ENCODE measurements at places on chromosomes 6 and 20.
A peak's percentile ranks its signal among the peaks of the same experiment; 100 is the strongest.

- no peak for DNase-seq
Observed at GRCh38 chr6:36413489-36414480, 26.3 kb upstream of the ETV7 start.

GRCh38 chr6:154488802-154489437 lies 21.6 kb downstream of the CNKSR3 start:
- no peak for DNase-seq

GRCh38 chr6:142671791-142672190 lies 273.2 kb downstream of the HIVEP2 start:
- no peak for DNase-seq

DNA sequence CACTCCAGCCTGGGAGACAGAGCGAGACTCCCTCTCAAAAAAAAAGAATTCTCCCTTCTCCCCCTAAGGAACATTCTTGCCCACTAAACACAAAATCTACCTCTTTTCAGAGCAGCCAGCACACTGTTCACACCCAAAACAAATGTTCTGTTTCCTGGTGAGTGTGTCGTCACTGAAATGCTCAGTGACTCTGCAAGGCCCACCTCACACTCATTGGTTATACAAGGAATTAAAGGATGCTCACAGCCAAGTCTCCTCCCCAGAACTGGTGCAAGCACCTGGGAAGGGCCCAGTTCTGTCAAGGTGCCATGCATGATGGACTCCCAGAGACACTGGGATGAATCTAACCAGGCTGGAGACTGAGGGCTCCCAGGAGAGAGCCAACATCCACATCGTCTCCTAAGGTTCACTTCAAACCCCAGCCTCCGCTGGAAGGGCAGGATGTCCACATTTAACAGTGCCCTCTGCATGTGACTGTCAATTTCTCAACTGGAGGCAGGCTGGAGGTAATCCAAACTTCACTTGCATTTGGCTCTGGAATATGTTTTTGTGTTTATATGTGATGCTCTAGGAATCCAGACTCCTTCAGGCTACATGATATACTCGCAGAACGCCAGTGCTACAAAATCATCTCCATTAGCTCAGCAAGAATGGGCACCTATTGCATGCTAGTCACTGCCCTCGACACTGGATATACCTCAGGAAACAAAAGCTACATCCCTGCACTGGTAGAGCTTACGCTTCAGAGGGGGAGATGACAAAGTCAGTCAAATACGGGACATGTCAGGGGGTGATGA lies 7.1 kb downstream of the RRBP1 start:
- DNase-seq: no peak

- peak; percentile 41 for DNase-seq
Observed at GRCh38 chr6:33694401-33694931, 17.0 kb downstream of the UQCC2 start.

DNA sequence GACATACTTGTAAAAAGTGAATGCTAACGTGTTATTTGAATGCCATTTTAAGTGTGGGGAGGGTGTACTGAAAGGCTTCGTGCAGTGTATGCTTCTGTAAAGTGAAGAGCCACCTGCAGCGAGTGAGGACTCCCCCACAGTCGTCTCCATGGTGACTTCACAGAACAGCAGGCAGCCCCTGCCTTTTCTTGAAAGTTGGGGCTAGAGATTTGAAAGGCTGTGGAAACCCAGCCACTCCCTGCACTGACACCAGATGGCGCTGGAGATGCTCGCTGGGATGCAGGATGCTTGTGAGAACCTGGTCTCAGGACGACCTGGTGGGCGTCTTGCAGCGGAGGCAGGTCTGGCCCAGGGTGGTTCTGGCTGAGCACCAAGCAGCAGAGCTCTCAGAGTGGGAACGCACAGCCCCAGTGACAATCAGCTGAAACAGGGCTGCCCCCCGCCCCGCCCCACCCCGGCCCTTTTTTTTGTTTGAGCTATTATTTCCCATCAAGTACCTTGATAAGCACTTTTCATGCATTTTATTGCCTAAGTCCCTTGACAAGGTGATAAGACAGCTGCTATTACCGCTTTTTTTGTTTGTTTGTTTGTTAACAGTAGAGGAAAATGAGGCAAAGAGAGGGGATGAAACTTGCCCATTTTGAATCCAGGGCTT lies 150.3 kb downstream of the SYCP2 start:
- no peak for DNase-seq

DNA sequence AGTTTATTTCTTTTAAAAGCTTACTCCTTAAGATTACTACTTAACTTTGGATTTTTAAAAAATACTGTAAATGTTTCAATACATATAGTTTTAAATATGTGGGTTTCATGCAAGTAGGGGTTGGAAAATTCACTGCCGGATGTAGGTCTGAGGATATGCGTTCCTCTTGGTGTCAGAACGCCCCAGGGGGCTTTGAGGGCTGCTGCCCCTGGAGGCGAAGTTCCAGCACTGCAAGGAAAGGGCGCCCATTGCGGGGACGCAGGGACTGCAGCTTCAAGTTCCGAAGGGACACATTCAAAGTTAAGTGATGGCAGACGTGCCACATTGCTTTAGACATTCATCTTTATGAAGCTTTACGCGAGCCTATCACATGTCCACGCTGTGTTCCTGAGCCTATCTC lies 152.9 kb downstream of the SOD2 start:
- no peak for DNase-seq

DNA sequence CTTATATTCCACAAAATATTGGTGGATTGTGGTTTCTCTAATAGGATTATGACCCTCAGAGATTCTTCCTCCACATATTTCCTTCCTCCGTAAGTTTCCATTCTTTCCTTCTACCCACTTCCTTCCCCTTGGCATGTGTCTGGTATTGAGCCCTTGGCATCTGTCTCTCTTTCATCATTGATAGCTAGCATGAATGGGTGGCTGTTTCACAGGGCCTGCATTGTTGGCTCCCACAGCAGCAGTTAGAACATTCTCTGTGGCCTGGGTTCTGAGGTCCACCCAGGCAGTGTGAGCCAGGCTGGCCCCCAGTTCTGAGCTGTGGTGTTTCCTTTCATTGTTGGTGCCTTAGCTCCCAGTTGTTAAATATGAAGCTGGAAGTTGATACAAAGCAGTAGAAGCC lies 125.3 kb downstream of the ANKS1A start:
- no peak for DNase-seq

- no peak for DNase-seq
Observed at GRCh38 chr20:7984192-7984591, 35.4 kb downstream of the TMX4 start.

DNA sequence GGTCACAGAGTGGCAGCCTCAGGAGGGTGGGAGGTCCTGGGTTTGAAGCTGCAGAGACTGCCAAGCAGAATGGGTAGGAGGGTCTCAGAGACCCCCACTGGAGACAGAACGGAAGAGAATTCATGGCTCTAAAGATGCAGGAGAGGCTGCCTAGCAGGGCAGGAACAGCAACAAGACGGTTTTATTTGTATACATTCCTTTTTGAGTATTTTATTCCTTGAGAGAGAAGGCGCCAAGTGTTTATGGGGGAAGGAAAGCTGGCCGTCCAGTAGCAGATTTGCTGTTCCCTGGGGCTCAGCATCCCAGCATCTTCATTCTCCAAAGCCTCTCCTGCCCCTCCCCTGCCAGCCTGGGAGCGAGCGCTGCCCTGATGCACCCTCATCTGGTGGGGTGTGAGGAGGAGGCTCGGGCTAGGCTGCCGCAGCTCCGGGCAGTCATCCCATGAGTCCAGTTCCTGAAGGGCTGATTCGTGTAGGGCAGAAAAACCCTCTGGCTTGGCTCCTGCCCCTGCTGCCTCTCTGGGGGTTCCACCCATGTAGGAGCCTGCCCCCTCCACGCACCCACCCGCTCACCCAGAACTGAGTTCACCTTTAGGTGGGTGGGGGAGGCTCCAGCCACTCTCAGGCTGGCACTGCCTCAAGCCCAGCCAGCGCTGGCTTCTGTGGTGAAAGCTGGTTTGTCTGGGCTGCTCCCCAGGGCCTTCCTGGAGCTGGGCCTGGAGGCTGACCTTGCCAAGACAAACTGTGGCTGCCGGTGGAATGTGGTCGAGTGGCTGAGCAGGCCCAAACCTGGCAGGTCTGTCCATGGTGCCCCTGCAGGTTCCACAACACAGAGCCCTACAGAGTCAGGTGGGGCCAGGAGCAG lies 32.4 kb downstream of the CPXM1 start:
- DNase-seq: no peak

GRCh38 chr20:56439771-56440291 lies 27.8 kb downstream of the CASS4 start:
- DNase-seq: no peak

GRCh38 chr6:82775361-82775760 lies 290.3 kb downstream of the UBE3D start:
- no peak for DNase-seq

- no peak for DNase-seq
Observed at GRCh38 chr20:2023151-2023550, 29.3 kb upstream of the PDYN start.

DNA sequence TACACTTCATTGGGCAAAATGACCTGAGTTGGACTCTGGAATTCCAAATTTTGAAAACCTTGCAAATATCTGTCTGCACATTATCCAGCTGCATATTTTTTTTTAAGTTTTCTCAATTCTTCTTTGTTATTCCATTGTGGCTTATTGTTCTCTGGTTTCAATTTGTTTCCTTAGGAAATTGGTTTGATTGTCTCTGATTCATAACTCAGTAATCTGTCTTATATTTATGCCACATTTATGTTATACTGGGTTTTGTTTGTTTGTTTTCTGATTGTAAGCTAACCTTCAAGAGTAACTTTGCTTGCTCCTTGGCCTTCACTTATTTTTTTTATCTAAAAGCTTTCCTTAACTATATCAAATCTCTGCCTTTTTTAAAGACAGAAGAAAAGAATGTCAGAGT lies 193.3 kb upstream of the PLCB4 start:
- DNase-seq: no peak

DNA sequence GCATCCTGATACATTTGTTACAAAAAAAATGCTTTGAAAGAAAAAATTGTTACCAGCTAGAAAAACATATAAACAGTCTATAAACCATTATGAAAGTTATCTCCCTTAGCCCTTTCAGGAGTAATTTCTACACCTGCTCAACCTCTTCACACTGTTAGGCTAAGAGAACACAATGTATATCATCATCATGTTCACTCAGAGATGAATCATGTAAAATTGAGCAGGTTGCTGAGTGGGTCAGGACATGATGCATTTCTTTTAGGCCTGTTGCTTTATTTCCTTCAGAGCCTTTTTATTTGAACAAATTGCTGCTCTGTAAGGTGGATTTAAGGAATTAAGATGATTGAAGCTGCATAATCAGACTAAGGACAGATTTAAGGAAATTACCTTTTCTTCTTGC lies 531.3 kb upstream of the MAN1A1 start:
- no peak for DNase-seq

DNA sequence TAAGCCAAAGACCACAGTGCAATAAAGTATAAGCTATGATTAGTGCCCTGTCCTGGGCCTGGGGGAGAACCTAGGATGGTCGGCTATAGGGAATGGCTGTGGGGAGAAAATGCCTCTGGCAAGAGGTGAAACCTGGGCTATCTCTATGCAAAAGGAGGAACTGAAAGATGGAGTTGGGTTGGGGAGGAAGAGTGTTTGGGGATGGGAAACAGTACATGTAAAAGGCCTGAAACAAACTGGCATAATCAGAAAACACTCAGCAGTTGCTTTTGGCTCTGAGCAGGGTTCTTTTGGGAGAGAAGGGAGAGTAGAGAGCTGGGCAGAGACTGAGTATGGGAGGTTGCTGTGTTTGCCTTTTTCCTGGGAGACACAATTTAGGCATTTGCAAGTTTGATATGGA lies 31.9 kb upstream of the FUCA2 start:
- no peak for DNase-seq

- DNase-seq: no peak
Observed at GRCh38 chr6:149109397-149110070, 208.0 kb upstream of the TAB2 start.
